Right lobe of liver (tissue), 6 donors: ENCODE measurements at places on chromosomes 2 and 18.

GRCh38 chr2:145226901-145227300 lies 707.0 kb upstream of the ZEB2 start:
- no peak for DNase-seq

DNA sequence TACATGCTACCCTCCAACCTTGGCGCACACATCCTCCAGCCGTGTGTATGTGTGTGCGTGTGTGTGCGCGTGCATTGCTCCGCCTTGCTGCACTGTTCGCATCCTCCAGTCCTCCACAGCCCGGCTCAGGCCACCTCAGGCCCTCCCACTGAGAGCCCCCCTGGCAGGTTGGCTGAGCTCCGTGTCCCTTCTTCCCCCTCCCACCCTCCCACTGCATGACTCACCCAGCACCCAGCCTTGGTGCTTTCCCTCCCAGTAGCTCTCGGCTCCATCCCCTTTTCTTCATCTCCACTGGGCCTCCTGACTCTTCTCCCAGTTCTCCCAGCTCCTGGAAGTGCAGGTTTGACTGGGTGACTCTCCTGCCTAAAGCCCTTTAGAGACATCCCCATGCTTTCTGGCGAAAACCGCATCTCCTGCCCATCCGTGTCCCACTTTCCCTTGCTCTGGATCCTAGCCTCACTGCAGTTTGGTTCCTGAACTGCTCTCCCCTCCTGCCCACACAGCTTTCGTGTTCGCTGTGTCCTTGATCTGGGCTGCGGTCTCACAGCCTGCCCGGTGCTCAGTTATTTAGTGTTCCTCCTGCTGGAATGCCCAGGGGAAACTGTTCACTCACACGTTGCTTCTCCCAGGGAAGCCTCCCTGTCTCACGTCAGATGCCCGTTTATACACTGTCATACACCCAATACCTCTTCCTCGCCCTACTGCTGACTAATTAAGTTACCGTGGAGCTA lies 4.9 kb downstream of the TMEM177 start:
- peak; percentile 22 for DNase-seq

GRCh38 chr2:70141902-70142589 lies 48.8 kb downstream of the C2orf42 start:
- peak; percentile 99 for DNase-seq

DNA sequence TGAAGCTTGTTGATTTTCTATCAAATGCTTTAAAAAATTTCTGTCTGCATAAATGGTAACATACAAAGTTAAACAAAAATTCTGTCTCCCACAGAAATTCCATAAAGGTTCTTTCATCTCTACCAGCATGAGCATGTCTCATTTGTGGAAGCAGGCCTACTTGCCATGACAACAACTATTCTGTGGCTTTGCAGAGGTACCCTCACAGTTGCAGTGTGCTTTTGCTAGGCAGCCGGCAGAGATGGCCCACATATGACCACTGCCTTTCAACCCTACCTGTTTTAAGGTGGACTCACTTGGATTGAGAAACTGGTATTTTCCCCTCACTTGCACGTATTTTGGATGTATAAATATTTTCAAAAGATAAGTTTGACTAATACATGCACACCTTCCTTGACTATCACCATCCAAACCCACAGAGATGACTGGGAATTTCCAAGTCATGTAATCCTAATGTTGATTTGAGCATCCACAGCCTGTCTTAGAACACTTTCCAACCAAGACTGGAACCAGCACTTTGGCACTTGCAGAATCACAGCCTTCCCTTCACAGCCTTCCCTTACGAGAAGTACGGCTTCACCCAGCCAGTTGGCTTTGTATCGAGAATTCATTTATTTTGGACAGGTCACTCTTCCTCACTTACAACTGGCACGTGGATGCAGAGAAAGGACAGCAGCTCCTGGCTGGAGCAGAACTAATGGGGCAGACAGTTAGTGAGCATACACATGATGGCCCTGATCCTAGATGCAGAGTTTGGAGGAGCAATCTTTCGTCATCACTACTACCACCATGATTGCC lies 9.3 kb upstream of the FHL2 start:
- DNase-seq: no peak

GRCh38 chr2:22907330-22907729 lies 477.6 kb upstream of the KLHL29 start:
- DNase-seq: no peak

GRCh38 chr18:40485318-40485717 lies 1469.7 kb upstream of the PIK3C3 start:
- DNase-seq: no peak

GRCh38 chr2:98245491-98245890 lies 100.8 kb upstream of the CNGA3 start:
- DNase-seq: no peak

GRCh38 chr2:72678024-72678423 lies 147.8 kb downstream of the EXOC6B start:
- no peak for DNase-seq
